Activated CD4-positive, alpha-beta T cell treated with anti-CD3 and anti-CD28 coated beads for 24 hours (primary cell): ENCODE measurements at places on chromosomes 13 and 19.

- DNase-seq, result no peak
Measured at GRCh38 chr19:39200803-39201115, 3.3 kb downstream of the SYCN start.

GRCh38 chr19:31749231-31749630 lies 400.0 kb upstream of the TSHZ3 start:
- DNase-seq, result no peak

- peak; percentile 36 for DNase-seq
Measured at GRCh38 chr13:73708393-73708985, 425.7 kb downstream of the KLF12 start.

GRCh38 chr19:42445948-42446347 lies 3.2 kb upstream of the CXCL17 start:
- DNase-seq, result no peak

- no peak for DNase-seq
Measured at GRCh38 chr13:37070956-37071355, 11.5 kb upstream of the SUPT20H start.

GRCh38 chr19:33819880-33820781 lies 23.5 kb downstream of the KCTD15 start:
- peak; percentile 39 for DNase-seq

GRCh38 chr13:113620036-113620796 lies 35.7 kb downstream of the TFDP1 start:
- DNase-seq, result no peak

DNA sequence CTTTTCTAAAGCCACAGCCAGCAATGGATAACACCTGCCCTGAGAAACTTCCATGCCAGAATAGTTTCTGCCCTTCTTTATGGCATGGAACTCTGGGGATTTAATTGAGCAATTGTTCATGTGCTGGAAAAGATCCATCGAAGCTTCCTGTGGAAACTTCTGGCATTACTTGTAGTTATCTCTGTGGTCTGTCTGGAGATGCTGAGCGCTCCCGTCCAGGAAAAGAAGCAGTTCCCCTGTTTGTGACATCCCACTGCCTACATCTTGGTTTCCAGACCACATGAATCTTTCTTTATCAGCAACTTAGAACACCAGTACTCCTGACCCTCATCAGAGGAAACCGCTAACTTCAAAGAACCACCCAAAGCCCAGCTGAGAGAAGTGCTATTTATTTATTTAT lies 24.6 kb downstream of the FLT1 start:
- no peak for DNase-seq

DNA sequence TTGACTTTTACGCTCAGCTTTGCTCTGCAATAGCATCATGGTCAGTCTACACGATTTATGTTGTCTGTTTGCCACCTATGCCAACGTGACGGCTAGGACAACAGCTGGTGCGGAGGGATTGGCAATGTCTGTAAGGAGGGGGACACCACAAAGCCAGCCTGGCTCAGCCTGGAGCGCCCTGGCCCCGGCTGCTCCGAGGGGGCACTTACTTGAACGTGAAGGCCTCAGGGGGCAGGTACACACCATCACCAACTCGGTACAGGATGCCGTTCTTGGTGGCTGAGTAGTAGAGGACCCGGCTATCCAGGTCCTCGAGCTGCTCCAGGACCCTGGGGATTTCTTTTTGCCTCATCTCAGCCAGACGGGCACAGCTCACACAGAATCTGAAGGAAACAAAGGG lies 26.4 kb upstream of the EIF3G start:
- DNase-seq, result no peak

GRCh38 chr13:25771641-25772478 lies 280.0 kb downstream of the SHISA2 start:
- no peak for DNase-seq

DNA sequence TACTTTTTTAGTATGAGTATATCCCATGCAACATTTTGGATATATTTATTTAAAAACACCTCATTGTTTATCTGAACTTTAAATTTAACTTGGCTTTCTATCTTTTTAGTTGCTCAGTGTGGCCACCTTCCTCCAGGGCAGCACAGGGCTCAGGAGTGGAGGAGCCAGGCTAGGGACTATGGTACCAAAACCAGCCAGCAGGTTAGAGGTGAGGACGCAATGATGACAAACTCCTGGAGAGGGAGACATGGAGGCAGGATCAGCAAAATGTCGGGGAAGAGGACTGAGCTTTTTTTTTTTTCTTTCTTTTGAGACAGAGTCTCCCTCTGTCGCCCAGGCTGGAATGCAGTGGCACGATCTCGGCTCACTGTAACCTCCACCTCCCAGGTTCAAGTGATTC lies 29.6 kb upstream of the CALM3 start:
- no peak for DNase-seq

GRCh38 chr13:112968380-112968909 lies 569 bp upstream of the MCF2L start:
- peak; percentile 13 for DNase-seq

DNA sequence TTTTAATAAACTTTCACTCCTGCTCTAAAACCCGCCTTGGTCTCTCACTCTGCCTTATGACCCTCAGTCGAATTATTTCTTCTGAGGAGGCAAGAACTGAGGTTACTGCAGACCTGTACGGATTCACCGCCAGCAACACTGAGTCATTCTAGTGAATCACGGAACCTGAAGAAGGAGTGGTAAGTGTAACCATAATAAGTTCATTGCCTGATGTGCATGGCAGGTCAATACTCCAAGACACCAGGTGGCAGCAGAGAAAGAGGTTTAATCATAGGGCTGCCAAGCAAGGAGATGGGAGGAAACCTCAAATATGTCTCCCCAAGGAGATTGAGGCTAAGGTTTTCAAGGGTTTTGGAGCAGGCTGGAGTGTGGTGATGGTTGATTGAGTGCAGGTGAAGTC lies 204.3 kb upstream of the IPO5 start:
- no peak for DNase-seq

GRCh38 chr13:110643768-110644421 lies 28.6 kb downstream of the NAXD start:
- no peak for DNase-seq

DNA sequence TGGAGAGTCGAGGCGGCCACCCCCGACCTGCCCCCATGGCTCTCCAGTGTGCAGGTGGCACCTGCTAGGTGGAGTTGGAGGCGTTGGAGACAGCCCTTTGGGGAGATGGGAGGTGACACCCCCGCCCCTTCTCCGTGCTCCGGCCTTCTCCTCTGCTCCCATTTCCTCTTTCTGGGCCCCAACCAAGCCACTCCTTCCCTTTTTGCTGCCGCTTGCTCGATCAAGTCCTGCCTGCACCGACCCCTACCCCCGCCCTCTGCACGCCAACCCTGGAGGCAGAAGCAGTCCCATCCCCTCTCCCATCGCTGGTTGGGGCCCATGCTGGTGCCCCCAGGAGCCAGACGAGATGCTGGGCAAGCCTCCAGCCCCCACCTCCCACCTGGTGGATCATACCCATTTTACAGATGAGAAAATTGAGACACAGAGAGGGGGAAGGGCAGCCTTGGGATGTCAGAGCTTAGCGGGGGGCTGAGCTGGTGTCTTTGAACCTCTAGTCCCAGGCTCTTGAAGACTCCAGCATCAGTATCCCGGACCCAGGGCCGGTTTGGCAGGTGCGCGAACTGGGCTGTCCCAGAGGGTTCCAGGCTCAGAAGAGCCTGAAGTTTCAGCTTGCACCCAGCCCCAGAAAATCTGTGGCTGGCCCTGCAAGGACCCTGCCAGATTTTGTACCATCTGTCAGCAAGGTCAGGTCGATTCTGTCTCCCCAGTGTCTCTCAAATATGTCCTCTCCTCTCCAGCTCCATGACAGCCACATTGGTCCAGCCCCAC lies 10.3 kb downstream of the GNA15 start:
- DNase-seq, result no peak

GRCh38 chr19:51760697-51761356 lies at the start of gene FPR2:
Gene FPR2 (plus strand): TSS chr19:51761180. CDS start chr19:51768659, 7,479 bp downstream.
- no peak for DNase-seq

GRCh38 chr13:112728375-112729126 lies 38.7 kb downstream of the ATP11A start:
- DNase-seq, result no peak

GRCh38 chr19:36060430-36060829 lies 5.7 kb downstream of the WDR62 start:
- DNase-seq, result no peak

GRCh38 chr13:57311009-57311586 lies 144.1 kb downstream of the PRR20E start:
- no peak for DNase-seq

- no peak for DNase-seq
Measured at GRCh38 chr19:13150931-13151604, 857 bp downstream of the IER2 start.

GRCh38 chr19:51535535-51535934 lies 4.1 kb upstream of the SIGLEC6 start:
- DNase-seq, result no peak

DNA sequence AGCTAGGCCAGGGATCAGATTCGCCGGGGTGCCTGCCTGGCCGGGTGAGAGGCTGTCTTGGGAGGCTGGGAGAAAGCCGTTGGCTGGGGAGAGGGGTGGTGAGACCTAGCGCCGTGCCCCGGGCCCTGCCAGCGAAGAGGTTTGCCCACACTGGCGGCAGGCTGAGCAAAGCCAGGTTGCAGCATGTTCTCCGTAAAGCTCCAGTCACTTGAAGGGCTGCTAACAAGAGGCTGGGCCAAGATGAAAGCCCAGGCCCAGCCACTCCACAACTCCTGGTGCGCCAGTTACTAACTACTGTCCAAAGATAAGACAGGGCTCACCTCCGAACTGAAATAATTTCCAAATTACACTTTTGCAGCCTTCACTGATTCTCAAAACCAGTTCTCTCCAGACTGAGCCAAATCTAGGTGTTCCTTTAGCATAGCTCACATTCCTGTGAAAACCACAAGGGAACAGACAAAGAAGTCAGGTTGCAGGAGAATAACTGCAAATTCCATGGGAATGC lies 16.3 kb downstream of the ELAVL1 start:
- DNase-seq, result no peak

GRCh38 chr13:51793570-51794271 lies 10.2 kb downstream of the DHRS12 start:
- DNase-seq, result no peak

- DNase-seq, result no peak
Measured at GRCh38 chr19:47356900-47357299, 7.8 kb downstream of the DHX34 start.

GRCh38 chr19:41792513-41793413 lies 3.6 kb upstream of the CEACAM3 start:
- DNase-seq, result peak; percentile 31

DNA sequence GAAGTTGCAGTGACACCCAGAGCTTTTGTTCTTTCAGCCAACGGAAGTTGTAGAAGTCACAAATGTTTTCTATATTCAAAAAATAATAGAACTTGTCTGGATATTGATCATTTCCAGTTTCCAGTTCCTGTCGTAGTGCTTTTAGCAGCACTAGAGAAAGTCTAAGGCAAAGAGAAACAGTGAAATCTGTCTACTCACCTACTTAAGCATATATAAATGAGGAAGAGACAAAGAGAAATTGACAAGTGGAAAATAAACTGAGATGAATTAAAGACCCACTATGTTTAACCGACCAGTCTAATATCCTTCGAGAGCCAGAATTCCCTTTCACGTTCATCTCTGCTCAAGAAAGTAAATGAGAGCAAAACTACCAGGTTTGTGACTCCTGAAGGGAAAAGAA lies 36.7 kb downstream of the DACH1 start:
- DNase-seq, result no peak

GRCh38 chr19:1491849-1492170 lies 829 bp downstream of the REEP6 start:
- no peak for DNase-seq

- DNase-seq, result no peak
Measured at GRCh38 chr13:111899714-111900389, 167.1 kb upstream of the SOX1 start.

DNA sequence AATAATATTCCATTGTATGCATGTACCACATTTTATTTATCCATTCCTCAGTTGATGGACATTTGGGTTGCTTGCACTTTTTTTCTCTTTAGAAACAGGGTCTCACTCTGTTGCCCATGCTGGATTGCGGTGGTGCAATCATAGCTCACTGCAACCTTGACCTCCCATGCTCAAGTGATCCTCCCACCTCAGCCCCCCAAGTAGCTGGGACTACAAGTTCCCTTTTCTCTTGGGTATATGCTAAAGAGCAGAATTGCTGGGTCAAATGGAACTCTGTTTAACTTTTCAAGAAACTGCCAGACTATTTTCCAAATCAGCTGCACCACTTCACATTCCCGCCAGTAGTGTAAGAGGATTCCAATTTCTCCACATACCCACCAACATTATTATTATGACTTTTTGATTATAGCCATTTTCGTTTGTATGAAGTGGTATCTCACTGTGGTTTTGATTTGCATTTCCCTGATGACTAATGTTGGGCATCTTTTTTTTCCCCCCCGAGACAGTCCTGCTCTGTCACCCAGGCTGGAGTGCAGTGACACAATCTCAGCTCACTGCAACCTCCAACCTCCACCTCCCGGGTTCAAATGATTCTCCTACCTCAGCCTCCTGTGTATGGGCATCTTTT lies 7.6 kb upstream of the IPO5 start:
- no peak for DNase-seq

DNA sequence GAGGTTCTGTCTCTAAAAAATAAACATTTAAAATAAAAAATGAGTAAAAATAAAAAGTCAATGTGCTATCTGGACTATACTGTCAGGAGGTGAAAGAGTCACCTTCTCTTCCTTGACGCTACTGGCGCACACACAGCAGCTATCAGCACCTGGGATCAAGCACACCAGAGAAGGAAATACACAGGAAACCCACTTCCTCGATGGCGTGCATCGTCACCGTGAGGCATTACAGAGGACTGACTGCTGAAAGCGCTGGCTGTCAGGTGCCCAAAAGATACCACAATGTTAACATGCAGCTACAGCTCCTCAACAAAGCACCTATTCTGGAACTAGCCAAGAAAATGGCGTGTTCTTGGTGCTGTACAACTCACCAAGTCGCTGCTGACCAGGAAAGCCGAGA lies 6.1 kb downstream of the SLC35E1 start:
- DNase-seq, result peak; percentile 24

- no peak for DNase-seq
Measured at GRCh38 chr19:38135150-38135998, 88.6 kb downstream of the DPF1 start.

DNA sequence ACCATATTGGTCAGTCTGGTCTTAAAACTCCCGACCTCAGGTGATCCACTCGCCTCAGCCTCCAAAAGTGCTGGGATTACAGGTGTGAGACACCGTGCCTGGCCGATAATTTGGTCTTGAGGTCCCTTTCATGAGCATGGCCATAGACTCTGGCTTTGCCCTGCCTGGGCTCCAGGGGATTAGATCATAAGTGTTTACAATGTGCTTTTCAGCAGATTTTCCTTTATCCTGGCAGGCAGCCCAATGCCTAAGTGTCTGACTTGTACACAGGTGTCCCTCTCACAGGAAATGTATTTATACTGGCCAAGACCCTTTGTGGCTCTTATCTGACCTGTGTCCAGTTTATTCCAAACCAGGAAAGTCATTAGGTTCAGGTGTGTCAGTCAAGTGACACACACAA lies 15.9 kb downstream of the BCAM start:
- no peak for DNase-seq

DNA sequence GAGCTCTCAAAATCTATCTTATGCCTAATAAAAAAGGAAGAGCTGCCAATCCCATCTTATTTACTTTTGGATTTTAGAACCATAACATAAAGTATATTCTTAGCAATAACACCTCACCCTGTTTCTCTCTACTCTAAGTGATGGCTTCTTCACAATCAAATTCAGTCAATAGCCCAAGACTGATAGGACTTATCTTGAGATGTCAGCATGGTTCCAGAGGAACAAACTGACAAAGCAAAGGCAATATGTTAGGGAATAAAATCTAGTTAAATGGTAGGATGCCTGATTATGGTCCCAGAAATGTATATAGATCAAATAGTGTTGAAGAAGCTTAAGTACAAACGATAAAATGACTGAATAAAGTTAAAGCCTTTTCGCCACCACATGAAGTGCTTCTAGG lies 36.3 kb downstream of the DACH1 start:
- no peak for DNase-seq
